ENCODE measurements at places on chromosomes 5 and 9. TPM values are rescaled to one million over a fixed set of nuclear protein-coding genes. Genes with fewer than 3 reads are reported as not detected.

The ROR2 gene
- polyA plus RNA-seq, result 12.3 TPM

The SHOC1 gene
- polyA plus RNA-seq, result 0.07 TPM

The ADAMTS2 gene
- polyA plus RNA-seq, result 25.8 TPM

The MLANA gene
- not detected for polyA plus RNA-seq

The FOXD4L3 gene
- not detected for polyA plus RNA-seq

The PRR16 gene
- 27.2 TPM for polyA plus RNA-seq

The TMED7 gene
- polyA plus RNA-seq, result 74.2 TPM

The TAF11L4 gene
- not detected for polyA plus RNA-seq

The DRD1 gene
- polyA plus RNA-seq, result 0.11 TPM

The TSSK1B gene
- polyA plus RNA-seq, result not detected

The FBP2 gene
- not detected for polyA plus RNA-seq

The RNF20 gene
- 37.1 TPM for polyA plus RNA-seq

The GPRIN1 gene
- 4.0 TPM for polyA plus RNA-seq

The FCN1 gene
- not detected for polyA plus RNA-seq

Data from AG04450 (cell line).